Foreskin keratinocyte (primary cell): ENCODE measurements at places on chromosomes 5 and 9. TPM values are rescaled to one million over a fixed set of nuclear protein-coding genes. Genes with fewer than 3 reads are reported as not detected.

FAM221B gene
- total RNA-seq = not detected in 2 replicates

ORM2 gene
- total RNA-seq = not detected in 2 replicates

CSF2 gene
- total RNA-seq = 7.9 and 25.2 TPM in 2 replicates

CATSPER3 gene
- 0.10 and 0.18 TPM in 2 replicates for total RNA-seq

LRRC19 gene
- total RNA-seq = not detected in 2 replicates

ENHO gene
- total RNA-seq = not detected in 2 replicates

HNRNPA0 gene
- total RNA-seq = 18.0 and 21.7 TPM in 2 replicates

SPAAR gene
- not detected in 2 replicates for total RNA-seq

GRCh38 chr5:180290568-180291233, 1.2 kb downstream of the MAPK9 start:
- DNase-seq = no peak

GRCh38 chr5:141637123-141637766, 448 bp downstream of the RELL2 start:
- DNase-seq = no peak

- DNase-seq = no peak
Measured at GRCh38 chr5:114312658-114313057, 49.2 kb upstream of the KCNN2 start.

DNA sequence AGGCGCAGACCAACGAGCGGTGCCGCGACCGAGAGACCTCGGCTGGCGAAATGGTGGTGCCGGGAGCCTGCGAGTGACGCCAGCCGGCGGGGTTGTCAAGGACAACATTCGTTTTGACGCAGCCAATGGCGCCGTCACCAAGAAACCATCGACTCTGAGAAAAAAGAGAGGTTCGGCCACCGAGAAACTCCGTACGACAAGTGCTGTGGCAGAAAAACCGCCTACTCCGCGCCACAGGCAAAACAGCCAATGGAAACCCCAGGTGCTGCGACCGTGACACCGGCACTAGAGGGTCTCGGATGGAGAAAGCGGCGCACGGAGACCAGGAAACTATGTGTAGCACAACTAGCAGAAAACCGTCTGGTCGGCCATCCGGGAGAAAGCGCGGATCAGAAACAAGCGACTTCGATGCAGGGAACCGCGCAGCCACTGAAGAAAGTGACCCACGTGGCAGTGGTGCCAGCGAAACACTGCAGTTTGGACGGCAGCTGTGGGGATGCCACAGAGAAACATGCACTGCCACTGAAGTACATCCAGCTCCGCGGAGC, 88.8 kb downstream of the ANXA2R start:
- DNase-seq = no peak

GRCh38 chr9:32551276-32552051, 663 bp upstream of the SMIM27 start:
- DNase-seq = peak; percentile 35

- no peak for DNase-seq
Measured at GRCh38 chr5:172777881-172778814, 7.2 kb upstream of the DUSP1 start.

DNA sequence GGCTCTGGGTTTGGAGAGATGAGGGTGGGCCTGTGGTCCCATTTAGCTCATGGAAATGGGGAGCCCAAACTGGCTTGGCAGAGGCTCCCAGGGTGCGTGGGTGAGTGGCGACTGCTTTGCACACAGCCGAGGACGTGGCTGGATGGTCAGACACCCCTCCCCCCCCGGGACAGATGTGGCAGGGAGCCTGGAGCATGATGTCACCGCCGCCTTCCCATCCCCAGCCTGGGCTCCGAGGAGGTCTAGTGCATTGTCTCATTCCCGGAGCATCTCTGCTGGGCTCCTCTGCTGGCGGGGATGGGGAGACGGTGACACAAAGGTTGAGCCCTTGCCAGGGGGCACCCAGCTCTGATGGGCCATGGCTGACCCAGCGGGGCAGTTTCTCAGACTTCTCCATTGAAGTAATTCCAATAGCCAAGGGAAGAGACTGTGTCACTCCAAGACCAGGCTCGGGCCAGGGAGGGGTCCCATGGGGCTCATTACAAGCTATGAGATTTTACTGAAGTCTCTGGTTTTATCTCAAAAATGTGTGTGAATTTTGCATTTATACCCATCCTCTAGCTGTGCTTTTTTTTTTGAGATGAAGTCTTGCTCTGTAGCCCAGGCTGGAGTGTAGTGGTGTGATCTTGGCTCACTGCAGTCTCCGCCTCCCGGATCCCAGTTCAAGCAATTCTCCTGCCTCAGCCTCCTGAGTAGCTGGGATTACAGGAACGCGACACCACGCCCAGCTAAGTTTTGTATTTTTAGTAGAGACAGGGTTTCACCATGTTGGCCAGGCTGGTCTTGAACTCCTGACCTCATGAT, 36.1 kb downstream of the HMCN2 start:
- no peak for DNase-seq

DNA sequence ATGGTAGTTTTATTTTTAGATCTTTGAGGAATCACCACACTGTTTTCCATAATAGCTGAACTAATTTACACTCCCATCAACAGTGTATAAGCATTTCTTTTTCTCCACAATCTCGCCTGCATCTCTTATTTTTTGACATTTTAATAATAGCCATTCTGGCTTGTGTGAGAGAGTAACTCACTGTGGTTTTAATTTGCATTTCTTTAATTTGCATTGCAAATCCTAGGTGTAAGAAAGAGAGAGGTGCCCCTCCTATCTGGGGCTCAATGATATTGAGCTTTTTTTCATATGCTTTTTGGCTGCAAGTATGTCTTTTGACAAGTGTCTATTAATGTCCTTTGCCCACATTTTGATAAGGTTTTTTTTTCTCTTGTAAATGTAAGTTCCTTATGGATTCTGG, 106.3 kb upstream of the SLC27A6 start:
- no peak for DNase-seq

DNA sequence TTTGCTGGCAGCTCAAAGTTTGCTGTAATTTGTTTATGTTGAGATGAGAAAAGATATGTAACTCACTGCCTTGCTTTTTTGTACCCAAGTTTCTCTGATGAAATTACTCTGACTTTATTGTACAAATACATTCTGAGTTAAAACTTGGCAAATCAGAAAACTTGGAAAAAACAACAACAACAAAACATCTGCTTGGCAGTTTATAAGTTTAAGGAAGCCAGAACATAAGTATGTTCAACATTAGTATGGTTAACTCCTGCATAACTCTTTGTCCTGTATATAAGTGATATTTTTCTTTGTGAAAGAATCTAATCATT, 233.1 kb downstream of the MAST4 start:
- no peak for DNase-seq

DNA sequence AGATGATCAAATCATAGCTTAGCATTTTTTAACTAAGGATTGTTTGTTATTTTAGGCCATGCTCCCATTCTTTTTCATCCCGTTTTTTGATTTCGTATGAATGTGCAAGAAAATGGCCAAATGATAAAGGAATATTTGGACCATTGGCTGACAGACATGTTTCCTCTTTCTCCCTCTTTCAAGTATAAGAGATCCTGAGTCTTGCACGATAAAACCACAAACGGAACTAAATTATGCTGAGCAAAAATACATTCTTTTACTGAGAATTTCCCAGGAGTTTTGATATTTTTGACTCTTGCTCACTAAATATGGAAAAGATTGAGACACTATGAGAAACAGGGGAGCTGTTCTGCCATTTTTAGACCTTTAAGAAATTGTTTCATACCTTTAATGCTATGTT, 90.4 kb upstream of the KLF9 start:
- DNase-seq = no peak

DNA sequence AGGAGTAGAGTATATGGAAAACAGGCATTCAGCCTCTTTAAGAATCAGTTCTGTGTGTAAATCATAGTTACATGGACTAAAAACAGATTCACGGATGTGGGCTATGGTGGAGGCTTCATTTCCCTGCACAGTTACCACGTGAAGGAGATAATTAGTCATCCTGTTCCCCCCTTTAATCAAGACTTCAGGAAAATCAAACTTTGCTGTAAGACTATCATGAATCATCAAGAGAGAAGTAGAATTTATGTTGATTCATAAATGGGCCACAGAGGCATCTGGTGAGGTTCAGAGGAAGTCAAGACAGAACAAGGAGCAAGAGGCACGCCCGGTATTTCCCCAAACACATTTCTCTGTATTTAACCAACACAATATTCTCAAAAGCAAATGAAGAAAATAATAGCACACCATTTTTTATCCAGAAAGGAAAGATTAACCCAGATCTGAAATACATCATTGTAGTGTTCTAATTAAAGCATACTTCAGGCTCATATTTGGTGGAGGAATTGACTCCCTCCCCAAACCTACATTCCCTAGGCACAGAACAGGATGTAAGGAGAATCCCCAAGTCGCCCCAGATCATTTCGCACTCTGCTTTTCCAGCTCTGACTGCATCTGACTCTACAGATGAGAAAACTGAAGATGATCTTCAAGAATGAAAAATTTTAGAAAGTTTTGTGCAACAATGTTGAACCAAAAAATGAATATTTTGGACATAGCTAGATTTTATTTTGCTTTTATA, 175.8 kb upstream of the GAS1 start:
- peak; percentile 85 for DNase-seq

DNA sequence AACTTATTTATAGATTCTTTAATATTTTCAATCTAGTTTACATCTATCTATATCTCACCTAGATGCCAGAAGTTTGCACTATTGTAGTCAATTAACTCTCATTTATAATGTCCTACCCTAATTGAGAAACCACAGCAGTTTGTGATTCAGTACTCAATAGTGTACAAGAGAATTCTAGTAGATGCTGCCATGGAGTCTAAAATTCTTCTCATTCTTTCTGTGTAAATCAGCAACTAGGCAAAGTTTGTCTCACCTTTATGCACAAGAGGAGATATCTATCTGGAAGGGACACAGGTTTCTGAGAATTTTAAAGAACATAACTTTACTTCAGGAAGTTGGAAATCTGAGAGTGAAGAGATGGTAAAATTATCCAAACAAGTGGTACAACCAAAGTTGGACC, 173.0 kb upstream of the FBXL7 start:
- DNase-seq = no peak

- DNase-seq = no peak
Measured at GRCh38 chr9:2788919-2789318, 55.0 kb downstream of the PUM3 start.

GRCh38 chr5:128673000-128673399, 135.0 kb upstream of the FBN2 start:
- DNase-seq = no peak

DNA sequence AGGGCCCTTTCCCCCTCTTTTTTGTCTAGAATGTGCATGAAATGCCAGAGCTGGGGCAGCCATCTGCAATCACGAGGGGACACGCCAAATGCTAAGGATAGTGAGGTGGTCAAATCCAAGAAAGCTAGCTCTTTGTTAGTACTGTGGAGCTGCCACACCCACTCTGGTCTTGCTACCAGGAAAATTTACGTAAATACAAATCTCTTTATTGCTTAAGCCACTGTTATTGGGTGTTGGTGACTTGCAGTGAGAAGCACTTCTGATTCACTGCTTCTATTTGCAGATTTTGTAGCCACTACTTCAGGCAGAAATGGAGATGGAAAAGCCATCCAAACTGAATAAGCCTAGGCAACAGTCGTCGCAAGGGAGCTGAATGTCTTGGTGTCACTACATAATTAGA, 25.6 kb upstream of the SUSD1 start:
- no peak for DNase-seq

DNA sequence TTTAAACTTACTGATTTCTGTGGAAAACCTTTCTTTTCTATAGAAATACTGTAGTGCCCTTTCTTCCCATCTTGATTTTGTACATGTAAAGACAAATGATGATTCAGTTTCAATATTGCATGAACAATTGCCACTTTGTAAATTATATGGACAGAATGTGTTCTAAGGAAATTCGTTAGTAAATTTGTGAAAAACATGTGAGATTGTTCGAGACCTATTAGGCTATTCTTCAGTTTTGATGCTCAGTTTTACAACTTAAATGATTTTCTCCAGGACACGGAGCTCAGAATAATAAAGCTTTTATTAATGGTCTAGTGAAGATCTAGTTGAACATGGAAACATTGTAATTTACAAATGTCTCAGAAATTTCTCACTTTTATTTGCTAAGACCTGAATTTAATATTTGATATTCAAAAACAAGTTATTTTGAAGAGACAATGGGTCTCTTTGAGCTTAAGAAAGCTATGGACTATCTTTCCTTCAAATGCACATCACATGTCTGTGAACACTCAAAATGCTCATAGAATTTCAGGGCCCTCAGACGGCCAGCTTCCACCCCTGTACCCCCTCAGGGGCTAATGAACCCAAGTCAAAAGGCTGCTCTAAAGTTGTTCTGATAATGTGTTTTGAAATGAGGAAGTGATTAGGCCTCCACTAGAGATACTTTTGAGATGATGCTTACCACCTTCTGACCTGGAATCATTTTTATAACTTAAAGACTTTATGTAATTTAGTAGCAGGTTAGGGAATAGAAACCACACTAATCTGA, 54.1 kb upstream of the FSD1L start:
- DNase-seq = no peak

DNA sequence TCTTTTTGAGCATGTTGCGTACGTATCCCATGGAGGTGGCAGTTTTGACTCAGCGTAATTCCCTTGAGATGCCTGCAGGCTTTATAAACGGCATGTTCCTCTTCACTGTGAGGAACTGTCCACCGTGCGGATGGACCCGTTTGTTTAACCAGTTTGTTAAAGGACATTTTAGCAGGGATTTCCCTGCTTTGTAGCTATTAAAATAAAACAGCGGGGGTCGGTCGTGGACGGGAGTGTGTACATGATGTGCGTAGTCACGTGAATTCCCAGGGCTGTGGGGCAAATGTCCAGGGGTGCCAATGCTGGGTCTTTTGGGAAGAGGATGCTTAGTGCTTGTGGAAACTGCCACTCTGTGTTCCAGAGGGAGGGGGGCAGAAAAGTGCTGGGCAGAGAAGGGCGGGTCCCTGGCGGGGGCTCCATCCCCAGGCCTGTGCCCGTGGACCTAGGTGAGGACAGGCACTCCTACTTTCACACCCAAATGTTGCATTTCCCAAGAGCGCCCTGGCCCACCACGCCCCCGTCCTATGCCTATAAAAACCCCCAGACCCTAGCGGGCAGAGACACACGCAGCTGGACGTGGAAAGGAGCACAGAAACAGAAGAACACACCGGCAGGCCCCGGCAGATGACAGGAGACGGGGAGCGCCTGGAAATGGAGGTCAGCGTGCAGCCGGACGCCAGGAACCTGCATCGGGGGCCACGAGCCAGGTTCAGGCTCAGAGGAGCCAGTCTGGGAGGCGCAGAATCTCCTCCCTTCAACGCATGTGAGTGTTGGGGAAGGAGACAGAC, 4.0 kb upstream of the TERT start:
- no peak for DNase-seq
